ENCODE measurements at places on chromosomes 1 and 21.

DNA sequence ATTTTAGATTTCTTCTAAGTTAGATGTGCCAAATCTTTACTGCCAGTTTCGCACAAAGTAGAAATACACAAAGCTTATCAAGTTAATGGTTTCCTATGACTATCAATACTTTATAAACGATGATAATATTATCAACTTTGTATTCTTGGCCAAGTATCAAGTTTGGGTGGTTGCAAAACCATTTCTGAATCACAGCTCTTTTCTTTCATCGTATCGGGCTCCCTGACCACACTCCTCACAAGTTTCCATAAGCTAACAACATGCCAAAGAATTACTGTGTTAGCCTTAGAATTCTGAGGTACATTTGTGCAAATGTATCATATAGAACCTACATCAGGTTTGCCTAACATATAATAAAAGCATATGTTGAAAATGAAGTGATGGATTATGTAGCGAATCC lies 311.0 kb downstream of the KCTD3 start:
- no peak for DNase-seq

DNA sequence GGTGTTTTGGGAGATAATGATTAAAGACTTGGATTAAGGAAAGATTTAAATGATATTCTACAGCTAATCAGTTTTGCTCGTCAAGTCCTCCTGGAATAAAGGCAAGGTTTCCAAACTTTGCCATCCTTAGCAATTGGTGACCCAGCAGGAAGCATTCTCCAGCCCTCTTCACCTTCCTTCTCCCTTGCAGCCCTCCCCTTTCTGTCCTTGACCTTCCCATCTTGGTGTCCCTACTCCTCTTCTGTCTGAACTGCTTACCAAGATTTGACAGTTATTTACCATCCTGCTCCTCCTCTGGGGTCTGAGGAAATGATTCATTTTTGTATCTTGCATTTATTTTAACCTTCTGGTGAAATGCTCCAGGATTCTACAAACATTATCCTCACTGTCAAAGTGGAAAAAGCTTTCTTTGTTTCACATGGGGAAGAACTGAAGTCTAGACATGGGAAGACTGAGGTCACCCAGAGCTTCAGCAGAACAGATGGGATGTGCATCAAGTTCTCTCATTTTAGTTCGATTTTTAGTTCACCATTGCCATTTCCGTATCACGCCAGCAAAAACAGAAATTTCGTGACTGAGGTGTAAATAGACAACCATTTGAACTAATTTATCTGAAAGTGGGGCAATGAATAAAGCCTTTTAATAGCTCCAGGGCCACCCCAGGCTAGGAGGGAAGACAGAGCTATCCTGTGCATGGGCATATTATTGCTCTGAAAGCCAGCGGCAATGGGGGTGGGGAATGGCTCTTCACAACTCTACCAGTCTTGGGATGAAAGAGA lies 504.4 kb upstream of the PLXNA2 start:
- no peak for DNase-seq

DNA sequence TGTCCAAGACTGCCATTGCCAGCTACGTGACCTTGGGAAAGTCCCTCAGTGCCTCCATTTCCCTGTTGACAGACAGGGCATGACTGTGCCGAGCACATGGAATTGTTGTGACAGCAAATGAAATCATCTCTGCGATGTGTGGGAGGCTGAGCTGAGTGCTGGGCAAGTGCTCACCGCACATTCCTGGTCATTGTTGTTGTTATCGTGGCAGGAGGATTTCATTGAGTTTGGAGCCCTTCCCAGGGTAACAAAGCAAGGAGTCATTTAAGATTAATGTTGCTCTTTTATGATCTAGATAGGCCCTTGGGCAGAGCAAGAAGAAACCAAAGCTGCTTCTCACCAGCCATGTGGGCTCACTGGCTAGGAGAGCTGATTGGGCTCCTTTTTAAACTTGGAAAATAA lies 39.6 kb upstream of the ITPKB start:
- no peak for DNase-seq

- no peak for DNase-seq
These were observed 232.0 kb upstream of the VAMP3 start for GRCh38 chr1:7538849-7539768.

- peak; percentile 85 for DNase-seq
These were observed 64.0 kb downstream of the SLC19A1 start for GRCh38 chr21:45478115-45478801.

GRCh38 chr1:27296773-27297291 lies 25.1 kb upstream of the TMEM222 start:
- DNase-seq: peak; percentile 12

GRCh38 chr1:93358293-93358692 lies 12.6 kb downstream of the DR1 start:
- no peak for DNase-seq

GRCh38 chr1:110765640-110766335 lies 91.0 kb upstream of the KCNA3 start:
- DNase-seq: peak; percentile 15

GRCh38 chr1:77732090-77732489 lies 27.6 kb downstream of the USP33 start:
- no peak for DNase-seq

DNA sequence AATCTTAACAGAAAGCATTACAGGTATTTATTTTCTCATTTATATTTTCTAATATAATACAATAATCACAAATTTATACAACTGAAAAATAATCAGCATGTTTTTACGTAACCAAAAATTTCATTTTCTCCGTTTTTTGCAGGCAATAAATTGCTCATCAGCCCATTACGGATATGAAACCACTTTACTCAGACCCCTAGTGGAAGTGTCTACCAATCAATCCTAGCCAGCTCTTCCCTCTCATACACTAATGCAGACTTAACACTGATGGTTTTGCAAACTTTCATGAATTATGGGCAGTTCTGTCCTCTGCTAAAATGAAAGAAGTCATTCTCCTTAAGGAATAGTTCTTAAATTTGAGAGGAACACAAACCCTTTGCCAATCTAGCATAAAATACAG lies 124.7 kb downstream of the EIF4G3 start:
- no peak for DNase-seq

DNA sequence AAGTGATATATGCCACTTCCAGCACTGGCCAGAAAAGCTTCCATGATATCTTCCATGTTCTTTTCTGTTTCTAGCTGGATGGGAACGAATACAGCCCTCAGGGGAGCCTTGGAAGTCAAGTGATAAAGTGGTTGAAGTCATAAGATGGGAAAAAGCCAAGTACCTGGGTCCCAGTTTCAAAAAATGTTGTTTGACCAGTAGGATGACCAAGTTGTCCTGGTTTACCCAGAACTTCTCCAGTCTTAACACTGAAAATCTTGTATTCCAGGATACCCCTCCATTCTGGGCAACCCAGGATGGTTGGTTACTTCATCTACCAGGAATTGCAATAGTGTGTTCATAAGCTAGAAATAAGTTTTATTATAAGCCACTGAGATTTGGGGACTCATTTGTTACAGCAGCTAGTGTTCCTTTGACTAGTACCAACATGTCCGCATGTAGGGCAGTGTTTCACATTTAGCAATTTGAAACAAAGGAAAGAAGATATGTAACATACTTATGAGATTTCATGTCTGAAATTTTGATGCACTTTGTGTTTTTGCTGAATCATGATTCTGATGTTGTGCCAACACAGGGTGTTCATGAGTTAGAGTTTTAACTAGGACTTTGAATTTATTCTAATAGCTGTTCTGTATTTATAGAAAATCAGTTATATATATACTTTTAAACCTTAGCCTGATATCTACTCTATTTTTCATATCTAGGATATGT lies 139.9 kb downstream of the TPR start:
- no peak for DNase-seq

DNA sequence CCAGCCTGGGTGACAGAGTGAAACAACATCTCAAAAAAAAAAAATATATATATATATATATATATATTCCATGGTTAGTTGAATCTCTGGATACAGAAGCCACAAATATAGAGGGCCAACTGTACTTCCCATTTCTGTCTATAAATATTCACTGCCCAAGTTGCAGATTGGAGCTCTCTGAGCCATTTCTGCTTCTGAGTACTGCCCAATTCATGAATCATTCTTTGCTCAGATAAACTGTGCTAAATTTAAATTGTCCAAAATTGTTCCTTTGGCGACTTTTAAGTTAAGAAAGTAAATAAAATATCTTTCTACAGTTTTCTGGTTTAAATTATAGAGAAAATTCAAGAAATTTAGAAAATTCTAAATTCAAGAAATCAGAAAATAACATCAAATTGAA lies 23.2 kb upstream of the C1orf146 start:
- no peak for DNase-seq

- DNase-seq: no peak
These were observed 139.1 kb downstream of the DUSP10 start for GRCh38 chr1:221602830-221603229.

DNA sequence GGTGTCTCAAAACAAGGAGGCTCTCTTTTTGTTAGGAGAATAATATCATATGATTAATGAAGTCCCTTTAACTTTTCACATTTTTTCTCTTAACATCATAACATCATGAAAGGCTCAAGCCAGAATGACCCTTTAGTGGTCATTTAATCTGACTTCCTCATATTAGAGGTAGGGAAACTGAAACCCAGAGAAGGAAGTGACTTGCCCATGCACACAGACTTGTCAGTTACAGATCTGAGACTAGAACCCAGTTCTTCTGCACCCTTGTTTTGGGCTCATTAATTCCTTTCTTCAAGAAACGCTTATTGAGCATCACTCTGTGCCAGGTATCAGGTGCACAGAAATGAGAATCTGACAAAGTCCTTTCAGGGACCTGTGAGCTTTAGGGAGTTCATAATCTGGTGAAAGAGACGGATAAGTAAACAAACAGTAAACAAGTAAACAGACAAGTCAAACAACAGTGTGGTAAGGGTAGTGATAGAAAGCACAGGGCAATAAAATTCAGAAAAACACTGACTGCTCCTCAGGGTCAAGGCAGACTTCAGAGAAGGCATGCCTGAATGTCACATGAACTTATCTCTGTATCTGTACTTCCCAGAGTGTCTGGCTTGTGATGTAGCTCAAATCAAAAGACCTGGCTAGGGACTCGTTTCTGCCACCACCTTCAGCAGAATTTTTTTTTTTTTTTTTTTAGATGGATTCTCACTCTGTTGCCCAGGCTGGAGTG lies 38.3 kb upstream of the OSBPL9 start:
- peak; percentile 12 for DNase-seq

GRCh38 chr1:9121496-9122409 lies 7.1 kb downstream of the GPR157 start:
- no peak for DNase-seq

DNA sequence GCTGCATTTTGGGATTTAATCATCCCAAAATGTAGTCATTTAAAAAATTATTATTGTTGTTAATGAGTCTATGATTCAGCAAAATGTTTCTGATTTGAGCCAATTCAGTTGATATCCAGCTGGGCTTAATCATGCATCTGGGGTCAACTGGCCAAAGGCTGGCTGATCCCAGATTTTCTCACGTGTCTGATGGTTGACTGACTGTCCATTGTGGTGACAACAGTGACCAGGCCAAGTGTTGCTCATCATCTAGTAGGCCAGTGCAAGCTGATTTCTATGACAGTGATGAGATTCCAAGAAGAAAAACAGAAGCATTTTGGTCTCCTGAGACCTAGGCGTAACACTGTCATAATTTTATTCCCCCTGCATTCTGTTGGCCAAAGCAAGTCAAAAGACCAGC lies 80.1 kb upstream of the ZC3H11B start:
- DNase-seq: no peak

DNA sequence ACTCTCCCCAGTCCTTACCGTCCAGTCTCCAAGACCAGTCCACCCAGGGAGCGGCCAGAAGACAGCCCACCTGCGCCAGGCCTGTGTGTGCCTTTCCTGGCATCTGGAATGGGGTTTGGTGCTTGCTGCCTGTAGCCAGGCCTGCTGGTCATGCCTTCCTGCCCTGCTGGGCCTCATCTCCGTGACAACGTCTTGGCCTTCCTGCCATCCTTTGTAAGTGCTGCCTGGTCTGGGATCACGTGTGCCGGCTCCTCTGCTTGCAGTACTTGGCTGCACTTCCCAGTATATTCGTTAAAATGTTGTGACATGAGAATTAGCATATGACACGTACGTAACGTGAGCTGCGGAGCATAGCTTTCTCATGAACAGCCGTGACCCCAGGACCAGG lies 145.3 kb upstream of the COL6A1 start:
- no peak for DNase-seq

GRCh38 chr1:17699581-17699980 lies 55.6 kb upstream of the ACTL8 start:
- no peak for DNase-seq

- no peak for DNase-seq
These were observed 1.0 kb downstream of the CELA2B start for GRCh38 chr1:15476927-15477326.

DNA sequence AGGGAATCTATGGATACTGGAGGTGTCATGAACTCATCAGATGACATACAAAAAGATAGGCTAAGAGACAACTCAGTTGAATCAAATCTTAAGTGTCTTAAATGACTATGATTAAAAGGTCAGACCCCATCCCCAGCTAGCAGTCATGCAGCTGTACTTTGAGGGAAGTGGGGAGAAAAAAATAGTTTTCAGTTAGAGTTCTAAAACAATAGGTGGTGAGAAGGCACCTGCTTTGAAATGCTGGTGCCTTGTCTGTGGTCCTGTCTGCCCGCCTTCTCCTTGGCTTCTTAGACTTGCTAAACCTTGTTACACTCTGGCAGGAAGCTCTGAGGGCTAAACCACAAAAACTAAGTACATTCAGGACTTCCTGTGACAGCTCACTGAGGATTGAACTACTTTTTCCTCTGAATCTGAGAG lies 15.3 kb downstream of the CD2 start:
- DNase-seq: no peak

- no peak for DNase-seq
These were observed 217.9 kb downstream of the RHOU start for GRCh38 chr1:228953207-228953606.

DNA sequence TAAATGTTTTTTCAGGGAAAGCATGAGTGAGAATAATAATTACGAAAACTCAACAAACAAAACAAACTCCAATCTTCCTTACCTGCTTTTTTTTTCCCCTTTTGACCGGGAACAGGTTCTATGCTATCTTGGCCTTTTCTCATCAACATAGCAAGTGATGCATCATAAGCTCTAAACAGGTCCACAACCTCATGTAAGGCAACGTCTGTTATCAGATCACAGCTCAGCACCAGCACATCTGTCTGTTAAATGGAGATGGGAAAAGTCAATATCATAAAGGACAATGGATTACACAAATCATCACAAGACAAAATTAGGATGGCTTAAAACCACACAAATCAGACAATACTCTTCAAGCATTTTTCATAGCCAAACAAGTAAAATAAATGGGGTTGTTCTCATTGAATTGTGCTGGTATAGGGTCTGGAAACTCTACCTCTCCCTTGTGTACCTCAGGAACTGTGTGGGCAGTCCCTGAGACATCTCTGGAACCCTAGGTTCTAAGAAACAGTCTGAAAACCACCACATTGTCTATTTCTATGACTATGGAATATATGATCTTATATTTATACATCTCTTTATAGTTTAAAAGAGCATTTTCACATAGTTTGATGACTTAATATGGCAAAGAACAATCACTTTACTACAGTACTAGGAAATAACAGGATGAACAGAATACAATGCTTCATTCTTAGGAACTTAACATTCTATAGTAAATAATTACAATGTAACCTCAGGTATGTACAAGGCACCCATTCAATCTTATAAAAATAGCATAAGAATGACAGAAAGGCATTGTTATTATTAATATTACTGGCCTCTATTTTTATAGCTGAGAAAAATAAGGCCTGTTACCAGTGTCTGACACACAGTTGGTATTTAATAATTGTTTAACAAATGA lies 44.7 kb downstream of the EIF2B3 start:
- DNase-seq: no peak

- DNase-seq: no peak
These were observed 205.5 kb downstream of the KCNJ6 start for GRCh38 chr21:37710546-37711285.
